ENCODE measurements at places on chromosomes 7 and 10. TPM values are rescaled to one million over a fixed set of nuclear protein-coding genes. Genes with fewer than 3 reads are reported as not detected.

- H3K27ac ChIP-seq, result no peak overlapping the region
- H3K4me1 ChIP-seq, result no peaks in the 10 kb centered on the region
- H3K4me3 ChIP-seq, result no peak overlapping the region
- no peak for DNase-seq
- no peaks in the 10 kb centered on the region for H3K36me3 ChIP-seq
These were observed 52.7 kb upstream of the LAMB1 start for GRCh38 chr7:108055611-108056021.

Gene MAGI2
- polyA plus RNA-seq, result 0.16 TPM

- DNase-seq, result no peak
- no peaks in the 10 kb centered on the region for H3K27me3 ChIP-seq
- no peaks in the 10 kb centered on the region for H3K36me3 ChIP-seq
- no peak overlapping the region for H3K27ac ChIP-seq
These were observed 145.4 kb upstream of the FAM171A1 start for GRCh38 chr10:15516256-15517085.

GRCh38 chr10:89550509-89550908 lies 15.1 kb upstream of the SLC16A12 start:
- H3K27me3 ChIP-seq, result no peaks in the 10 kb centered on the region
- H3K4me1 ChIP-seq, result no peaks in the 10 kb centered on the region
- no peak overlapping the region for H3K4me3 ChIP-seq
- DNase-seq, result no peak
- no peak overlapping the region for H3K27ac ChIP-seq

DNA sequence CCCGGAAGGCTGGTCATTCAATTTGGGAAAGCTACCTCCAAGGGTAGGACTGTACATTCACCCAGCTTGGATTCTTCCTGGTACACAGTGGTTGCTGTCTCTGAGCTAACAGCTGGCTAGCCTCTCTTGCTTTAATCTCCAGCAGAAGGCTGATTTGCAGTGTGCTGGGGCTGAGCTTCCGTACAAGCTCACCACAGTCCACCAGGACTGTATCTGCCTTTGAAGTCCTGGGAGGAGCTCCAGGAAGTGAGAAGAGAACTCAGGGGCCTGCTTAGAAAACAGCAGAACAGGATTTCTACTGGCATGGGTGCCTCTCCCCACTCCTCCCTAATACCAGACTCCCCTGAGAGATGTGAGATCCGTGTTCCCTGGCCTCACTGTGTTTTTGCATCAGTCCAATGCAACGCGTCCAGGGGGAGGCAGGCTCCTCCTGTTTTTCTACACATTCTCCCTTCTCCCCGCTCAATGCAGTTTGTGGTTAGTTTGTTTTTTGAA lies 6.6 kb downstream of the AFAP1L2 start:
- no peak overlapping the region for H3K4me3 ChIP-seq
- no peaks in the 10 kb centered on the region for H3K4me1 ChIP-seq
- DNase-seq, result no peak
- no peaks in the 10 kb centered on the region for H3K36me3 ChIP-seq

Gene MEST
- 2.5 TPM for polyA plus RNA-seq

DNA sequence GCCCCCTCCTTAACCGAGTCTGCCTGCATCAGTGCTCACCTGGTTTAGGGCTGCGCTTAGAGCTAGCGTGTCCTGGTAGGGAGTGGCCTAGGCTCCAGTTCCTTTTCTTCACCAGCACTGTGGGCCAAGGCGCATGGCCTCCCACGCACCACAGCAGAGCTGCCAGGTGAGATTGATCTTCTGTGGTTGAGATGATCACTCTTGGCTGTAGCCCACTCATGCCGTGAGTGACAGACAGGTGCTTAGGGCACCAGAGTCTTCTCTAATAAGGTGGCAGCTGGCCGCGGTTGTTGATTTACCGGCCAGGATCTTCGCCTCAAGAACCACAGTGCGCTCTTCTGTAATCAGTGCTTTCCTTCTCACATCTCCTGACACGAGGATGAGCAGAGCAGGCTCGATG lies 157.2 kb upstream of the INSYN2A start:
- no peak for DNase-seq
- no peaks in the 10 kb centered on the region for H3K4me1 ChIP-seq
- no peak overlapping the region for H3K27ac ChIP-seq
- H3K36me3 ChIP-seq, result no peaks in the 10 kb centered on the region
- no peaks in the 10 kb centered on the region for H3K27me3 ChIP-seq

Gene C10orf143
- polyA plus RNA-seq, result 12.8 TPM

Gene THNSL1
- polyA plus RNA-seq, result 0.62 TPM

Gene OLAH
- not detected for polyA plus RNA-seq

- H3K27me3 ChIP-seq, result no peaks in the 10 kb centered on the region
- no peaks in the 10 kb centered on the region for H3K4me1 ChIP-seq
- no peak for DNase-seq
- no peak overlapping the region for H3K4me3 ChIP-seq
- H3K27ac ChIP-seq, result no peak overlapping the region
These were observed 54.7 kb upstream of the CCAR1 start for GRCh38 chr10:68666280-68666760.
